ENCODE measurements at places on chromosomes 16 and 17.
A peak's percentile ranks its signal among the peaks of the same experiment; 100 is the strongest.

DNA sequence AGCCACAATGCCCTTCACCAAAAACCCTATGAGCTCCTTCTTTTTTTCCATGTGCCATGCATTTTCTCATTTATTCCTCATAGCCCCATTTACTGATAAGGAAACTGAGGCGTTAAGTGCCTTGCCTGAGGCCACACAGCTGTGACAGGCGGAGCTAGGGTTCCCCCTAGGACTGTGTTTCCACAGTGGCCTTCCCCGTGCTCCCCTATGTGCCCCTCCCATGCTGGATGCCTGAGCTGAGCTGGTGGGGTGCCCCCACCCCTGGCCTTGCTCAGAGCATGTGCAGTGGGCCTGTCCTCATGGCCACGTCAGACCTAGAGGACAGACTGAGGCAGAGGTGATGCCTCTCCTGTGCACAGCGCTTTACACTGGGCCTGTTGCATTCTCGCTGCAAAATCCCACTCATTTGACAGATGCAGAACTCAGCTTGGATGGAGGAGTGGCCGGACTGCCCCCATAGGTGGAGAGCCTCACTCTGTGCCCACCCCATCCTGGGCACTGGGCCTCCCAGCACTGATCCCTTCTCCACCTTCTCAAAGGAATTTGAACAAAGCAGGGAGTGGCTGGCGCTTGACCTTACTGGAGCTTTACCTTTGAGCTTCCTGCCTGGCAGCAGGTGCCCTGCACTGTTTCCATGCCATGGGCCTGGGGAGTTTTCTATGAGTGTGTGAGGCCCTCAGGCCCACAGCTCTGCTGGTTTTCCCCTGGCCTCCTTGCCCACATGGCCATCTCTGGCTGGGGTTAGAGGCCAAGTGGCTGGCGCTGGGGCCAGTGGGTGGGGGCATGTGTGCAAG is 2.6 kb downstream of the MAP2K3 start:
- DNase-seq, result no peak

DNA sequence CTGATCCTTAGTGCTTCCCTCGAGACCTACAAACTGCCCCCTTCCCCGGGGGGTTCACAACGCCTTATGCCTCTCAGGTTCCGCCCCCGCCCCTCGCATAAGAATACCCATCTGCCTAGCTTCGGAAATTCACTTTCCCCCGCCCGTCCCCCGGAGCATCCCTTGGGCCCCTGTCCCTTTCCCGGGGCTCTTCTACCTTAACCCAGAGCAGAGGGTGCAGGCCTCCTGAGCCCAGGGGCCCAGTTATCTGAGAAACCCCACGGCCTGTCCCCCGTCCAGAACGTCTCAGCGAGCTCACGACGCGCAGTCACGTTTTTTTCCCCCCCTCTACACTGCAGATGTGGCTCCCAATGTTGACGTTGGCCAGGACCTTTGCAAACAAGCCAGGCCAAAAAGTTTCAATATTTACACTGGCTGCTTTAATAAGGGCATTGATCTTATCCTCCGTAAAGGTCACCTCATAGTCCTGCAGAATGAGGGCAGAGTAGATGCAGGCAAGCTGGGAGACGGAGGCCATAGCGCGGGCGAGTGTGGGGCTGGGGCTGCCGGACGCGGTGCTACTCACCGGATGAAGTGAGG is 1.4 kb upstream of the NBR1 start:
- peak; percentile 14 for DNase-seq

- peak; percentile 2 for DNase-seq
Measured at GRCh38 chr16:85750146-85750826, 610 bp downstream of the C16orf74 start.

GRCh38 chr17:41803049-41804020 is 8.4 kb downstream of the P3H4 start:
- no peak for DNase-seq

DNA sequence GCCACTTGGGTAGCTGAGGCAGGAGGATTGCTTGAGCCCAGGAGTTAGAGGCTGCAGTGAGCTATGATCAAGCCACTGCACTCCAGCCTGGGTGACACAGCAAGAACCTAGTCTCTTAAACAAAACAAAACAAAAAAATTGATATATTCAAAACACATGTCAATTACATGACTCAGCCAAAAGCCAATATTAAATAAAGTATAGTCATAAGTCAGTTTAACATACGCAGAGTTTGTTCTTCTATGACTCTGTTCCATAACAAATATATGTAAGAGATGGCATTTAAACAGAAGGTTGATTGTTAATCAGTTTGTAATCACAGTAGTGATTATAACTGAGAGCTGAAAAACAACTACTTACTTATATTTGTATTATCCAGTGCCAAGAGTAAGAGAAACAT is 106.5 kb downstream of the CDH8 start:
- no peak for DNase-seq

DNA sequence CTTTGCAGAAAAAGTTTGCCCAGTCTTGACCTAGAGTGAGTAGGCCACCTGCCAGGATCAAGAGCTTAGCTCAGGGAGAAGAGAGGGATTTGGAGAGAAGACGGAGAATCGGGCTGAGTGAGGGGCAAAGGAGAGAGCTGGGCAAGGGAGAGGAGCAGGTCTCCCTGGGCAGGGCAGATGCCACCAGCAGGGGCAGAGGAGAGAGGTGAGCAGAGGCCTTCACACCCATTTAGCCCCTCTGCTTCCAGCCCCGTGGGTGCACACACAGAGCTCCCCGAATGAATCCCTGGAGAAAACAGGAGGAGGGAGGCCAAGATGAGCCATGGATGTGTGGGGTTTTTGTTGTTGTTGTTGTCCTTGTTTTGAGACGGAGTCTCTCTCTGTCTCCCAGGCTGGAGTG is 29.2 kb downstream of the TBX4 start:
- no peak for DNase-seq

GRCh38 chr17:67642488-67642887 is 75.2 kb upstream of the NOL11 start:
- no peak for DNase-seq

GRCh38 chr16:27464626-27465482 is 62.9 kb downstream of the IL21R start:
- DNase-seq, result no peak

DNA sequence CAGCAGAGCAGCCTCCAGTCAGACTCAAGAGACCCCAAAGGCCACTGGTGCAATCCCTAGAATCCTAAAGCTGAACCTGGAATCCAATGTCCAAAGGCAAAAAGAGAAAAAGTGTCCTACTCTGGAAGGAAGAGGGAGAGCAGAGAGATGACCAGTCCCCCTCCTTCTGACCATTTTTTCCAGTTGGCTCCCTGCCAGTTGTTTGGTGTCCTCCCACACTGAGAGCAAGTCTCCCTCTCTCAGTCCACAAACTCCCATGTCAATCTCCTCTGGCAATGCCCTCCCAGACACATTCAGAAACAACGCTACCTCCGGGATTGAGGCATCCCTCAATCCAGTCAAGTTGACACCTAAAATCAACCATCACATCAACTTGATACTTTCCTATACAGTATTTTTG is 4.3 kb upstream of the CLEC19A start:
- no peak for DNase-seq

GRCh38 chr16:69039333-69039941 is 66.0 kb upstream of the HAS3 start:
- DNase-seq, result no peak

- no peak for DNase-seq
Measured at GRCh38 chr17:40857535-40857934, 9.5 kb downstream of the KRT12 start.

- DNase-seq, result no peak
Measured at GRCh38 chr17:17422217-17422610, 54.6 kb upstream of the MED9 start.
